Spinal cord (tissue), 10 donors: ENCODE measurements at places on chromosomes 5 and 9. TPM values are rescaled to one million over a fixed set of nuclear protein-coding genes. Genes with fewer than 3 reads are reported as not detected.

The HTR4 gene
- polyA plus RNA-seq: 1.6 TPM

The IZUMO3 gene
- polyA plus RNA-seq: not detected

The SMIM33 gene
- polyA plus RNA-seq: not detected

GRCh38 chr9:129513282-129513681 is 107.6 kb downstream of the C9orf50 start:
- DNase-seq: no peak
- peaks cover 5% of the 10 kb centered on the region for H3K4me1 ChIP-seq
- H3K27ac ChIP-seq: no peak overlapping the region
- H3K27me3 ChIP-seq: no peaks in the 10 kb centered on the region
- H3K4me3 ChIP-seq: no peak overlapping the region

GRCh38 chr5:72720205-72720604 is 96.3 kb upstream of the TNPO1 start:
- DNase-seq: no peak
- no peaks in the 10 kb centered on the region for H3K4me1 ChIP-seq
- no peak overlapping the region for H3K4me3 ChIP-seq
- H3K27ac ChIP-seq: no peak overlapping the region
- H3K36me3 ChIP-seq: no peaks in the 10 kb centered on the region
- no peaks in the 10 kb centered on the region for H3K27me3 ChIP-seq

The DNM1 gene
- 265 TPM for polyA plus RNA-seq

The POC5 gene
- polyA plus RNA-seq: 16.4 TPM
